ENCODE measurements at places on chromosomes 5 and 9.

- no peak for DNase-seq
Measured at GRCh38 chr5:40652441-40653220, 27.1 kb upstream of the PTGER4 start.

DNA sequence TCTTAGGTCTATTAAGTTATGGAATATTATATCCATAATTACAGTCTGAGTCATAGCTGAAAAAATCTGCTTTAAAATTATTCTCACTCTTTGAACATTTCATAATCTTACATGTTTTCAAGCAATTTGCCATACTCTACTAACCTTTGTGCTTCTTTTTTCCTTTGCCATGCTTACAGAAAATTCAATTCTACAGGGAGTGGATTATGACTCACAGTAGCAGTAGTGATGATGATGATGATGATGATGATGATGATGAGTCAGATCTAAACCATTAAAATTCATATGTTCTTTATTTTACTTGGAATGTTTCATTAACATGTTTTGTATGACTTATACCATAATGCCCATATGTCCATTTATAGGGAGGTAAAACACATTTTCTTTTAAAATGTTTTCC, 207.1 kb downstream of the VPS13A start:
- no peak for DNase-seq

- DNase-seq, result no peak
Measured at GRCh38 chr5:9188956-9189355, 356.9 kb downstream of the SEMA5A start.

DNA sequence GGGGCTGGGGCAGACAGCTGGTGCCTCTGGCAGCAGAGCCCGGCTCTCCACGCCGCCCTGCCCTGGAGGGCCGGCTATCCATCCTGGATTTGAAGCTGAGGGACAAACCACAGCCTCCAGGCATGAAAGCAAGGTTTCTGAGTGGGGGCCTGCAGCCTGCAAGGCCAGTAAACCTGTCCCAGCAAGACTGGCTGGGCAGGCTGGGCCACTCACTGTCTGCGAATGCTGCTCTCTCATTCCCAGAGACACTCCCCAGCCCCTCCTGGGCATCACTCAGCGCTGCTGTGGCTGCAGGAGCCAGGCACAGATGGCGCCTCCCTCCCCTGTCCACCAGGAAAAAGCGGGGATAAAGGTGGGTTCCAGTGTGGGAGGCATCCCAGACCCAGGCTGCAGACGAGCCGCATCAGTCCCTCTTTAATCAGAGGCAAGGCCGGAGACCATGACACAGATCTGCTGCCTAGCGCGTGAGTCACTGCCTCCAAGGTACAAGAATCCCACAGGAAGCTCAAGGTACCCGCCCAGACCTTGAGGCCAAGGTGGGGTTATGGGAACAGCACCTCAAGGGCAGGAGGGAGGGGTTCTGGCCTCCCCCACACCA, 118.0 kb downstream of the VAV2 start:
- no peak for DNase-seq

DNA sequence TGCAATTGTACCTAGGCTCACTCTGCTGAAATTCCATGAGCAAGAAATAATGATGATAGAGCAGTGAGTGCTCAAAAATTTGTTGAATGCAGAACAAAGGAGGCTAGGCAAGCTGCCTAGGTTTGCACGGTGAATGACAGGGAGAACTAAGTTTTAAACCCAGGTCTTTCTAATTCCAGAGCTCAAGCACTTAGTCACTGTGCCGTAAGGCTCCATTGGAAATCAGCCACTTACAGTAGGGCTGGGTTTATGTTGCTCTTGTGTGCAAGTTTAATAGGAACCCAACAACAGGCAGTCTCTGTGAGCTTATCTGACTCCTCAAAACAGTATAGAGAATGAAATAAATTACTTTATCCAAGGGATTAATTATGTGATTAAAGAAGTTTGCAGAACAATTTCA, 147.0 kb downstream of the CSNK1G3 start:
- no peak for DNase-seq

DNA sequence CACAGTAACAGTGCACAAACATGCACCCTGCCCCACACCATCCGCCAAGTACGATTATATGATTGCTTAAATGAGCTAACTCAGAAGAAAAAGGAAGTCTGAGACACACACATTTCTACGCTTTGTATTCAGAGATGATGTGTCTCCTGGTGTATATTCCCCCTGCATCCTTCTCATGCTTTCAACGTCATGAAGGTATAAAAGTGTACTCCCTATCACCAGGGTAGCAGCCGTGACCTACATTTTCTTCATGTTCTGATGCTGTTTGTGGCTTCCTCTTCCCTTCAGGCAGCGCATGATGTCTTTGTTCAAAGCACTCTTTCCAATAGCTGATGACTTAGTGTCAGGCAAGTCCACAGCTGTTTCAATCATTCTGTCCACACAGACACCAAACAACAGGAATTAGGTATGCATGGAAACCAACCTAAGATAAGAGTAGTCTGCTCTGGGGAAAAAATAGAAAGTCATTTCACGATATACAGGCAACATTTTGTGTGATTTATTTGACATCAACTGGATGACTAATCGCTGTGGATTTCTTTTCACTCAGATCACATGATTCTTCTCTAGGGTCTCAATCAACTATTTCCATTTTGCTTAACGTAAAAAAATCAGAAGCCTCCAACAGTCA, 269.4 kb upstream of the PTGER4 start:
- DNase-seq, result no peak

DNA sequence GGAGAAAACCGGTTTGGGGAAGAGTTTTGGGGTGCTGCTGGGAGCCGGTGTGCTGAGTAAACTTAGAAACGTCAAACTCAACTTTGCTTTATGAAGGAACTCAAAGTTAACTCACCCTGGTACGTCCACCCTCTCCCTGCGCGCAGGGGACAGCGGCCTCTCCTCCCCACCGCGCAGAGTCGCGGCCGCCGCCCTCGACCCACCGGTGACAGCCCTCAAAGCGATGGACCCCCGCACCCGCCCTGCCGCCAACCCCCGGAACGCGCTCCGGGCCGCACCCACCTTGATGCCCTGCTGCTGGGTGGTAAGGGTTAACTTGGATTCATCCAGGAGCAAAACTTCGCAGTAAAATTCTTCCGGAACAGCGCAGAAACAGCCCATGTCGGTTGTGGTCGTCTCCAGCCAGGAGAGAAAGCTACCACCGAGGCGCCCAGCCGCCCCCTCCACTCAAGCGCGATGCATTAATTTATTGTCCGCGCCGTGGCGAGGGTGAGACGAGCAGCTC, 366 bp downstream of the EPB41L4A start:
- DNase-seq, result no peak

DNA sequence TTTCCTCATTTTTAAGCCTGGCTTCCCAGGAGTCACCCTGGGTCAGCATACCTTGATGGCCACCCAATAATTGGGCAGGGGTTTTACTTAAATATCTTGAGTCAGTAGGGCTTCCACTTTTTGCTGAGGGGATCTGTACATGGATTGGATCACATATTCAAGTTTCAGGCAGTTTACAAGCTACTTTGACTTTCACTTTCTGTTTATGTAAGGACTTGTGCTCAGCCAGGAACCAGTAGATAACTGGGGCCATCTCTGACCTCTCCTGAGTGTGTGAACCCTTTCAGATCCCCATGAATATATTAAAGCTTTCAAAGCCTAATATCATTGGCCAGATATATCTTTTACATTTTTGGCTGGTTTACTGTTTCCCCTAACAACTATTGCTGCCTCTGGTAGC, 45.1 kb downstream of the SLCO6A1 start:
- no peak for DNase-seq

GRCh38 chr9:114076237-114077161, 1.6 kb downstream of the AMBP start:
- DNase-seq, result no peak

DNA sequence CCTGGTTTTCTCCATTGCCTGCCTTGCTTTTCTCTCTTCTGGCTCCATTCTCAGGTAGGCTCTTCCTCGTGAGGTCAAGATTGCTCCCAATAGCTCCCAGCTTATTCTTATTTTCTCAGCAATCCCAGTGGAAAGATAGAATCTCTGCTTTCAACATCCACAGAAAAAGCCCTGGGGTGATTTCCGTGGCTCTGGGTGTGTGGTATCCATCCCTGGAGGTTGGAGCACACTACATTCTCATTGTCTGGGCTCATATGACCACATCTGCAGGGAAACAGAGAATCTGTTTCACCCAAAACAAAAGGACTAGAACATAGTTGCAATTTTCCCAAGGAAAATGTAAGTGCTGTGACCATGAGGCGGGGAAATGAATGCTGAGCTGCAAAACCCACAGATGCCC, 236.0 kb downstream of the TENT4A start:
- no peak for DNase-seq

- DNase-seq, result no peak
Measured at GRCh38 chr9:130825351-130825651, 9.8 kb upstream of the ABL1 start.

- no peak for DNase-seq
Measured at GRCh38 chr5:81234801-81235200, 1.7 kb downstream of the CKMT2 start.

GRCh38 chr9:68538200-68538599, 2.5 kb downstream of the TMEM252 start:
- DNase-seq, result no peak

DNA sequence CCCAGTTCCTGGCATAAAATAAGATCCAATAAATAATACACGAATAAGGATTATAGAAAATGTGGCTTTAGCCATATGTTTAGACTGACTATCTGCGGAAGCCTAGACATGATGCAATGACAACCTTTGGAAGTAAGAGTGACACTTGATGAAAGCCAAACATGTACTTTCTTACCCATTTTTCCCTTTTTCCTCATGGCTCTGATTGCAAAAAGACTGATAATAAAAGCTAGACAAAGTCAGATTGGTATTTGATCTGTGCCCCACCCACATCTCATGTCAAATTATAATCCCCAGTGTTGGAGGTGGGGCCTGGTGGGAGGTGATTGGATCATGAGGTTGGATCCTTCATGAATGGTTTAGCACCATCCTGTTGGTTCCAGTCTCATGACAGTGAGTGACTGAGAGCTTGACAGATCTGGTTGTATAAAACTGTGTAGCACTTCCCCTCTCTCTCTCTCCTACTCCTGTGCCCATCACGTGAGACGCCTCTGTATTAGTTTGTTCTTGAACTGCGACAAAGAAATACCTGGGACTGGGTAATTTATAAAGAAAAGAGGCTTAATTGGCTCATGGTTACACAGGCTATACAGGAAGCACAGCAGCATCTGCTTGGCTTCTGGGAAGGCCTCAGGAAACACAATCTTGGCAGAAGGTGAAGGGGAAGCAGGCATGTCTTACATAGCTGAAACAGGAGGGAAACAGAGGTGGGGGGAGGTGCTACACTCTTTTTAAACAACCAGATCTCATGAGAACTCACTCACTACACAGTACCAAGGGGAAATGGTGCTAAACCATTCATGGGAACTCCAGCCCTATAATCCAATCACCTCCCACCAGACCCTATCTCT, 243.4 kb upstream of the PIK3R1 start:
- no peak for DNase-seq

DNA sequence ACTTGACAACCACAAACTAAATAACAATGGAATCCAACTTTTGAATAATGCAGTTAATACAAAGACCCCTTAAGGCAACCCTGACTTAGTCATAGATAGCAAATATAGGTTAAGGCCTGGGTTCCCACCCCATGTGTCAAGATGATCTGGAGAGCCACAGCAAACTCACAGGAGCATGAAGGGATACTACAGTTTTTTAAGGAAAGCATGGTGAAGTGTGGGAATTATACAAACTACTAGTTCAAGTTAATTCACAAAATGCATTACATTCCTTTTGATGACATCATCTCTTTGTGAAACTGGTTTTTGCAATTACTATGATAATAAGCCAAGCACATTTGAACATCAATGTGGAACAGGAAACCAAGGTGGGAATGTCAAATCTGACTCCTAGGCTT, 50.6 kb downstream of the LHFPL2 start:
- no peak for DNase-seq

DNA sequence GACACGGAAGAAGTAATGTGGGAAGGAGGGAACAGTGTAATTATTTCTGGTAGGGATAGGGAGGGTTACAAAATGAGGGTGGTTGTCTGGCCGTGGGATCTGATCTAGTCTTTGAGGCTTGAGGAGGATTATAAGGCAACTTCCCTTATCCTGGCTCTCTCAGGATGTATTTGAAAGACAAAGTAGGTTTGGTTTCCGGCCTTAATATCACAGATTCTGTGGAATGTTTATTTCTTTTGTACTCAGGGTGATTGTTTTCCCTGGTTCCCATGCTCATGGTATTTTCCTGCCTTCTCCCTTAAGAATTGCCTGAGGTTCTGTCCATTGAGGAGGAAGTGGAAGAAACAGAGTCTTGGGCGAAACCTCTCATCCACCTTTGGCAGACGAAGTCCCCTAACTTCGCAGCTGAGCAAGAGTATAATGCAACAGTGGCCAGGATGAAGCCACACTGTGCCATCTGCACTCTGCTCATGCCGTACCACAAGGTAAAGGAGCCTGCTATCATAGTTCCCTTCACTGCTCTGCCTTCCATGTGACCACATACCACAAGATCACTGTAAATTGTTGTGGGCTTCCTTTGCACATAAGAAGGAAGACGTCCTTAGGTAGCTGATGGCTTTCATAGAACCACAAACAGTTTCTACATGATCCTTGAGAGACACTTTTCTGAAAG, 253.8 kb downstream of the KDM4C start:
- DNase-seq, result no peak

- DNase-seq, result no peak
Measured at GRCh38 chr5:116559239-116559638, 15.4 kb downstream of the SEMA6A start.

DNA sequence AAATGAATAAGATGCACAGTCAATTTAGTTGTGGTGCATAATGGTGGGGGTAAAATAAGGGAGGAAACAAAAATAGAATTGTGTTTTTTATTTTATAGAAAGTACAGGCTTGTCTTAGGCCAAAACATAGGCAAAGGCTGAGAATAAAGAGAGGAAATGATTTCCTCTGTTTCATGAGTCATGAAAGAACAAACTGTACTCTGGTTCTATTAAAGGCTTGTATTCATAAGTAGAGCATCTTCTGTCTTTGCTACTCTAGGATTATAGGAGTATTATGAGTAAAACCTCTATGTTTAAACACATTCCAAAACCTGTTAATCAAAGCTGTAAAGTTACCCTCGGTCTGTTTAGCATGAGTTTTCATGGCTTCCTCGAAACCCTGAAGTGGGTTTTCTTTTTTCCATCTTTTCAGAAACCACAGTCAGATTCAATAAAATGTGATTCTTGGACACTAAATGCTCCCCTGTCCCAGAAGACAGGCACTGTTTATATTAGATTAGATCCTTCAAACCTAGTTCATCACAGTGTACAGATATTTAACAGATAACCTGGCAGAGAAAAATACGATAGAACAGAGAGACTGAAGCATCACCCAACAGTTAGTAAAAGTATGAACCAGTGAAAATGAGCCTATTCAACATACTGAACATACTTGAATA, 473.9 kb upstream of the CYLC2 start:
- no peak for DNase-seq

DNA sequence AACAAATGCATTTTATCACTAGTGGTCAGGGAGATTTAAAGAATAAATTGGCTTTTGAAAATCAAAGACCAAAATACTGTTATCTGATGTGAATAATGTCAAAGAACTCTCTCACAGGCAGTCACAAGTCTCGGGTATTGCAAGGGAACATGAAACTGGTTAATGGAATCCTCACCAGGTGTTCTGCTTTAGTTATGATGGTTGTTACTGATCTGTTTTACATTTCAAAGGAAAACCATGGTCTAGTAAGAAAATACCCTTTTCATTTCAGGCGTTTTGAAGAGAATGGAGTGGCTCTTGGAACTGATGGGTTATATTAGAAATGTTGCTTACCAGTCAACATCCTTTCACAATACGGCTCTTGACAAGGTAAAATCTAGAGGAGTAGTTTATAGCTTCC, 43.4 kb downstream of the HACD4 start:
- no peak for DNase-seq

Data from NCI-H187 (cell line).